ENCODE measurements at places on chromosomes 7 and 10.

GRCh38 chr10:15440204-15440711 is 69.2 kb upstream of the FAM171A1 start:
- DNase-seq, result no peak

DNA sequence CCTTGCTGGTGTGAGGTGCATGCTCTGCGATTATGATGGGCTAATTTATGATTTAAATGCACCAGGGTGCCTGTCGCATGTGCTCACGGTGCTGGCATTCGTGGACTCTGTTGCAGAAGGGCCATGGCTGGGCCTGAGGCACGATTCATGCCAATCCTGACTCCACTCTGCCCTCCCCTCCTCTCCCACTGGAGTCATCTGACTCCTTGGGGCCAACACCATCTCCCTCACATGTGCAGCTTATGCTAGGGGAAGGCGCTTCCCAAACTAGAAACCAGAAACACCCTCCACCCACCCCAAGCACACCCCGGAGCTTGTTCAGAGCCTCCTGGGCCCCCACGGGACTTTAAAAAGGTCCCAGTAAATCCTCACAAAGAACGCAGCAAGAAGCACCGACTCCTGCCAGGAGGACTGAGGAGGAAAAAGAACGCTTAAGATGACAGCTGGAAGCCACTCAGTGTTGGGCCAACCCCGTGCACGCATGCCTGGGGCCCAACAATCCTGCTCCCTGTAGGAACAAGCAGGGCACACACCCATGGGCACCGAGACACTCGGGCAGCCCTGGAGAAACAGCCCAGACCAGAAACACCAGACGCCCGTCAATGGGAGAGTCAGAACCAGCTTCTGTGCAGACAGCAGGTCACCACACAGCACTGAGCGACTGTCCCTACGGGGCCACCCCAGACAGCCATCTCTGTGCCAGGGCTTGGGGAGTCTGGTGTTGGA is 14.1 kb downstream of the BRI3 start:
- DNase-seq, result no peak

DNA sequence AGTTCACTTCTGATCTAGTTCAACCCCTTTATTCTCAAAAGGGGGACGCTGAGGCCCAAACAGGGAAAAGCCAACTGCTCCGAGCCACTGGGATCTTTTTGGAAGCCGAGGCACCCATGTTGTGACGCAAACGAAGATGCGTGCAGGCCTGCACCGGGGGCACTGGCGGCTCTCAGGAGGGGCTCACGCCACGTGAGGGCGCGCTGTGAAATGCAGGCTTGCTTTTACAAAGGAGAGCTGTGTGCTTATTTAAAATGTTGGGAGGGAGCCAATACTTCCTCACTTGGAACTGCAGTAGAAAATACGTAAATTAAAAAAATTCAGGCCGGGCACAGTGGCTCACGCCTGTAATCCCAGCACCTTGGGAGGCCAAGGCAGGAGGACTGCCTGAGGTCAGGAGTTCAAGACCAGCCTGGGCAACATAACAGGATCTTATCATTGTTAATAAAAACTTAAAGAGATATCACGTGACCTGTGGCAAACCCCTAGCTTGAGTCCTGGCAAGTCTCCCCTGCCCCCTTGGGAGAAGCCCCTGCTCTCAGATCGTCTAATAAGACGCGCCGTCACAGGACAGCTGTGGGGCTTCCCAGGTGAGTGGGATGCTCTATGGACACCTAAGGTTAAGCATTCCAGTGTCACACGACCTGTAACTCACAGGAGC is 16.3 kb downstream of the BRI3 start:
- no peak for DNase-seq

- peak; percentile 67 for DNase-seq
Measured at GRCh38 chr7:148982654-148983199, 45.6 kb downstream of the PDIA4 start.

GRCh38 chr7:36086571-36086970 is 66.5 kb upstream of the EEPD1 start:
- DNase-seq, result no peak

DNA sequence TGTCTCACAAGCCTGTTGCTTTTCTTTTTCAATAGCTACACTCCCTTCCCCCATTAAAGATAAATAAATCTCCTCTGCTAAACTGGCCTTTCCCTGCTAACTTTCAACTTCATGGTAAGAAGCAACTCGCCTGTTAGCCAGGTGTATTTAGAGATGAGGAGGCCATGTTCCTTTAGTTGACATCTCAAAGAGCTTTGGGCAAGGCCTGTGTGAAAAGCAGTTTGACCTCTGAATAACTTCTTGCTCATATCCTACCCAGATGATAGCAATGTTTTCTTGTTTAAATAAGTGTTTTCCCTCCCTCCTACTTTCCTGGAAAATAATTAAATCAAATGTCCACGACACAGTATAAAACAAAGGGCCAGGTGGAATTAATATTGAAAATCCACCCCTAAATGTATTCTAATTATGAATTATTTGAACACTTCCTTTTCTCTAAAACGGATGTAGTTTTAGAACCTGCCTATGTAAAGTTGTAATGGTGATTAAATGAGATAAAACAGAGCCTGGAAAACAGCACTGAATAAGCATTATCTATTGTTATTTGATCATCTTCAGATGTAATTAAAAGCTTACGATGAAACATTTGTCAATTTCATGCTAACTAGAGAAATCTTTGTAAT is 78.5 kb downstream of the HGF start:
- no peak for DNase-seq

DNA sequence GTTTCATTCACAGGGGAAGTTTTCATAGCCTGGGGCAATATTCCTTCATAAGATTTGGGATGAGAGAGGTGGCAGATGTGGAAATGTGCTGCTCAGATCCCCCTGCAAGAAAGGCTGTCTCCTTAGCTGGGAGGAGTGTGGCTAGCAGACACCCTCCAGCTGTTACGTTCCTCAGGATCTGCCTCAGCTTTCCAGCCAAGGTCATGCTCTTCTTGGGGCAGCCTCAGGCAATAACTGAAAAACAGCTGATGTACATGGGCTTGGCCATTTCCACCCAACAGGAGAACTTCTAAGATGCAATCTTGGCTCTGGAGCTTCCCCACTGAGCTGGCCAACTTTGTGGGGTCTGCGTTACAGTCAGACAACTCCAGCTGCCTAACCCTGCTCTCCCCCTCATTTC is 51.3 kb upstream of the SEPTIN7 start:
- no peak for DNase-seq

DNA sequence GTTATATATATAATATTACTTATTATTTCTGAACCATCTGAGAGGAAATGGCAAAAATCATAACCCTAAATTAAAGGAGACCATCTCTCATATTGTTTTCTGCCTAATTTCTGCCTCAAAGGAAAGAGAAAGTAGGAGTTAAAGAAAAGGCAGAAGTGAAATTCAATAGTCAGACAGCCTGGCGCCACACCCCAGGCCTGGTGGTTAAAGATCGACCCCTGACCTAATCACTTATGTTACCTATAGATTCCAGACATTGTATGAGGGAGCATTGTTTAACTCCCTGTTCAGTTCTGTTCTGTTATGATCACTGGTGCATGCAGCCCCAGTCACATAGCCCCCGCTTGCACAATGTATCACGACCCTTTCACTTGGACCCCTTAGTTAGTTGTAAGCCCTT is 24.9 kb upstream of the CHST3 start:
- no peak for DNase-seq

DNA sequence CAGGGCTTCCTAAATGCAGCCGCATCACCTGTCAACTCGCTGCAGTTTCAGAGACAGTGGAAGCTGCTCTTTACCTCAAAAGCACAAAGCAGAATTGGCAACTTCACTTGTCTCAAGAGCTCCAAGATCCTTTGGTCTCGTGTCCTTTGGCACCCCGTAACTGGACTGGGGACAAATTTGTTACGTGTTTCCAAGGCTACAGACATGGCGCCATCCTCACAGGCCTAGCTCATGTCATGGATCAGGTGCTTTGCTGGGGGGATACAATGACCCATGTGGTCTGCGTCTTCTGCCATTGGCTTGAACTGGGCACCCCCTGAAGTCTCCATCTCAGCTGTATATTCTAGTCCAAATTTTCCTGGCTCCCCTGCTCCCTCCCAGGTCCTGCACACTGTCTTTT is 48.6 kb downstream of the CHST3 start:
- no peak for DNase-seq

DNA sequence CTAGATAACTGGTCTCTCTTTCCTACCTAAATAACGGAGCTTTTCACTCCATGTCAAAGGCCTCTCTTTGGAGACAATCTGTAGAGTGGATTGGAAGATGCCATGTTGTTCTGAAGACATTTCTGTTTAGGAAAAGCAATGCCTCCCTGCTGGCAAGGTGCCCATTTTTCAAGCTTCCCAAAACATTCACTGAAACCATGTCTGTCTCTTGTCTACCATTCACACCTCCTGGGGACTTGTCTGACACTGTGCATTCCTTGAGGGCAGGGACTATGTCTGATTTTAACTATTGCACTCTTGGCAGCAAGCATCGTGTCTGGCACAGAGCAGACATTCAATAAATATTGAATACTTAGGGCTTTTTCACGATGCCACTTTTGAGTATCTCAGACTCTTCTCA is 528.9 kb upstream of the NRP1 start:
- DNase-seq, result no peak

Measured in DMS53 (cell line).